ENCODE measurements at places on chromosomes 6 and 20.

- no peak for DNase-seq
These were observed 301.8 kb downstream of the TBC1D32 start for GRCh38 chr6:121032268-121033006.

DNA sequence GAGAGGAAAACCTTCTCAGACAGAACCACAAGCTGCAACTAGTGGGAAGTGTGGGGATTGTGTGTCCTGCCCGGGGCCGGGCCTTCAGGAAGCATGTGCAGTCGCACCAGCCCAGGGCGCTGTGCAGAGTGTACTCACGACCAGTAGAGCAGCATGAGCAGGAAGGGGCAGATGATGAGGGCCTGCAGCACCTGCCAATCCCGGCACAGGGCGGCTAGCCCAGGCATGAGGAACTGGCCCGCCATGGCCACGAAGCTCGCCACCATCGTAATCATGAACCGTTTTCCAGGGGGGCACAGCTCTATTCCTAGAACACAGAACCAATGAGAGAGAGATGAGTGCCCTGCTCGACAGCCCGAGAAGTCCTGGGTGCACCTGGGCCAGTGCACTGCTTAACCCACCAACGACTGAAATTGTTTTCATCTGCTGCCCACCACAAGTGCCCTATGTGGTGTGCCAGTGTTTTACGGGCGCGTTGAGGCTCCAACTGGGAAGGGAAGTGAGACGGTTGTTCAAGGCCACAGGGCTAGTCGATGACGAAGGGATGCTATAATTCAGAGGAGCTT lies 65.0 kb downstream of the PSMG4 start:
- no peak for DNase-seq

- no peak for DNase-seq
These were observed 27.3 kb upstream of the ABCC10 start for GRCh38 chr6:43399932-43400487.

DNA sequence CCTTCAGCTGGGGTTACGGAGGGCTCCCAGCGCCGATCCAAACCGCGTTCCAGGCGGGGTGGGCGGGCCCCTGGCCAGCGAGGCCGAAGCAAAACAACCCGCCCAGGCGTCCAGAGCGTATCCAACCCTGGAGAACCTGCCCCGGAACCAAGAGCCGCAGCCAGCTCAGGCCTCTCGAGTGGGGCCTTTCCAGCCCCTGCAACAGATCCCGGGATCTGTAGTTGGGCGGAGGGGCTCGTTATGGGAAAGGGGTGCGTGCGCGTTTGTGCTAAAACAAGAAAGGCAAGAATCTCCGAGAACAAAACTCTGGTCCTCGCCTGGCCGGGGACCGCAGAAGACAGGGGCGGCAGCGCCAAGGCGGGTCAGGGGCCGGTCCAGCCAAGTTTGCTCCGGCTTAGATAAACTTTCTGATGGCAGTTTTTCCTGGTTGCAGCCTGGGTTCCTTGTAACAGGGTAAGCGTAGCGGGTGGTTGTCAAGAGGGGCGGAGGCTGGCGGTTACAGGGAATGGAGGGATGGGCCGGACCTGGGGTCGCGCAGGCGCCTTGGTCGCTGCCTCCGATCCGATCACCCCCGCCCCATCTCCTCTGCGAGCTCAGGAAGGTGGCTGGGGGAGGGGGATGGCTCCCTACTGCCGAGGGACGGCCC lies 448 bp upstream of the RIN2 start:
- DNase-seq: no peak

DNA sequence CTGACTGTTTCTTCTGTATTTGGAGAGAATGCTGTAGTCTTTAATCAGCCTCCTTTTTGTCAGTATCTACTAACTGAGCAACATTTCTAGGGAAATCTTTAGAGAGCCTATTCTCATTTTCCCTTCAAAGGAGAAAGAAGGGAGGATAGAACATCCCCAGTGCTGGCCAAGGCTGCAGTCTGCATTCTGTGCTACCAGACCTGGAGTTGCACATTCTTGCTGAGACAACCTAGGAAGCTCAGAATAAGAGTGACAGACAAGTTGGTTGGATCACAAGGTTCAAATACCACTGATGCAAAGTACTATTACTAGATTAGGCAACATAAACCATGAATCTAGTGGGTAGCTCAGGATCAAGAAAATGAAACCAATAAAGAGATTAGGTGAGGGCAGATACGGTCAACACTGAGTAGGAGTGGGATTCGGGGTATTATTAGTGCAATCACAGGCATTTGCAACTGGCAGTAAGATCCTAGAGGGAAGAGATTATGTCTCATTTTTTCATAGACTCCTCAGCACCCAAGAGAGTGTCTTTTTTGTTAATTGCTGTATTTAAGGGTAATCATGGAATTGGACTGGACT lies 213.5 kb upstream of the FAM83B start:
- DNase-seq: no peak

DNA sequence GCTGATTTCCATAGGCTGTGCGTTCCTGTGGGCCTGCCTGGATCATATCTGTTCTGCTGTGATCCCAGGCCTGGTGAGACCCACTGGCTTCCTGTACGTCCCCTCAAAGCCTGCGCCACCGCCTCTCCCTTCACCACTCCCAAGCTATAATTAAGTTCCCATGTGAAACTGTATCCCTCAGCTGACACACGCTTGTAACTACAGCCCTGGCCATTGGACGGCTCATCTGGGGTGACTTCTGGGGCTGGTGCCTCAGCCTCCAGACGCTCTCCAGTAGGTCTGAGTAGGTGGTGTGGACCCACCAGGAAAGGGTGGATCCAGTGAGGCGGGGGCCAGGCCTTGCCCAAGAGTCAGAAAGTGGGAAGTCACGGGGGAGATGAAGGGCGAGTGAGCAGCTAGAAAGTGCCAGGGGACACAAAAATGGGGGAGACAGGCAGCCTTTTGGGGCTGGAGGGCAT lies 21.0 kb downstream of the PPARD start:
- DNase-seq: no peak

- no peak for DNase-seq
These were observed 193.6 kb downstream of the JARID2 start for GRCh38 chr6:15439410-15440025.

DNA sequence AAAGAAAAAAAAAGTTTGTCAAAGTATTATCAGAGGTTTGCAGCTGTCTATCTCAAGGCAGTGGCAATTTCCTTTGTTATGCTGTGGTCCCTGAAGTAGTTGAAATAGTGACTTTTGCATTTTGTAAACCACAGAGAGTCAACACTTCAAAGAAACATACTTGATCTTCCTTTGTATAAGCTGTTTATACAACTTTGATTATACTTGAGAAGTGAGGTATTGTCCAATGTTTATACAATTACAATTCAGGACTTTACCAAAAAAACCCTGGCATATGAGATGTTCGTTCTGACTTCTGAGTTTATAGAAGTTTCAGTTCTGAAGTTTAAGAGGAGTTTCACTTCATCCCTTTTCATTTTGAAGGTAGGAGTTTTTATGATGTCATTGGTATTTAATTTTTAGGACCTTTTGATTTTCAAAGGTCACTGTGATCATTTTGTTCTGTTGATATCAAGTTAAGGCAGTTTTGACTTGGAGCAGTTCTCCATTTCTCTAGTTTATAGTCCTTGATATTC lies 4.0 kb downstream of the STK4 start:
- no peak for DNase-seq

DNA sequence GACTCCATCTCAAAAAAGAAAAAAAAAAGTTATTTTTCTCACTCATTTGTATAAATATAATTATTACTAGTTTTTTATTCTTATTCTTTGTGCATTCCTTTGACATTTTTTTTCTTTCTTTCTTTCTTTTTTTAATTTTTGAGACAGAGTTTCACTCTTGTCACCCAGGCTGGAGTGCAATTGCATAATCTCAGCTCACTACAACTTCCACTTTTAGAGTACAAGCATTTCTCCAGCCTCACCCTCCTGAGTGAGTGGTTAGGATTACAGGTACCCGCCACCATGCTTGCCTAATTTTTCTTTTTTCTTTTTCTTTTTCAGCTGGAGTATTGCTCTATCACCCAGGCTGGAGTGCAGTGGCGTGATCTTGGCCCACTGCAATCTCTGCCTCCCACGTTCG lies 51.4 kb upstream of the JARID2 start:
- no peak for DNase-seq

GRCh38 chr6:13990796-13991195 lies 66.0 kb downstream of the RNF182 start:
- no peak for DNase-seq

DNA sequence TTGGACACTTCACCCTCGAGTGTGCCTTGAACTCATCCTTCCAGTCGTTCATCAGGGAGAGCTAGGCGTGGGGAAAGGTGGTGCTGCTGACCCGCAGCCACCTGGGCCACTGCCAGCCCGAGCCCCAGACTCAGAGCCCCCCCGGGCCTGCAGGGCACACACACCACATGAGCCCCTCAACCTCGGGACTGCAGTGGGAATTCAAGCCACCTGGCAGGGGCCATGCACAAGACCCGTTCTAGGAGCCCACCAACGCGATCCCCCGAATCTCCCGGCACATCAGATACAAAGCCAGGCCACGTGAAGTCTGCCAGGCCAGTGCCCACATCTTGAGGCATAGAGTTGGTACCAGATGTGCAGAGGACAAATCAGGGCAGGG lies 2.8 kb downstream of the ZNF512B start:
- no peak for DNase-seq

DNA sequence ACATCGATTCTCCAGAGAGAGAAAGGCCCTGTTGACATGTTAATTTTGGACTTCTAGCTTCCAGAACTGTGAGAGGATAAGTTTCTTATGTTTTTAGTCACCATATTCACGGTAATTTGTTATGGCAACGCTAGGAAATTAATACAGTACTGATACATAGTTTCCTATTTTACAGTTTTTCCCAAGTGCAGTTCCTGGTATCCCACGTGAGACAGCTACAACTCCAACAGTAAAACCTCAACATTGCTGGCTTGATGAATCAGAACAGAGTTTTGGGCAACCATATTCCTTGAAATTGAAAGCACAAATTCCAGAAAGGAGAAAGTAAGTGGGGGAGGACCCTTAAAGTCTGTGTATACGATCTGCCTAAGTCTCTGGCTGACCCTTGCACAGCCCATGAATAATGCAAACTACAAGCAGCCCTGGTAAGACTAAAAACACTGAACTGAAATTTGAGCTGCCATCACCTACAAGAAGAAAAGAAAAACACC lies 505.1 kb upstream of the NRSN1 start:
- no peak for DNase-seq

DNA sequence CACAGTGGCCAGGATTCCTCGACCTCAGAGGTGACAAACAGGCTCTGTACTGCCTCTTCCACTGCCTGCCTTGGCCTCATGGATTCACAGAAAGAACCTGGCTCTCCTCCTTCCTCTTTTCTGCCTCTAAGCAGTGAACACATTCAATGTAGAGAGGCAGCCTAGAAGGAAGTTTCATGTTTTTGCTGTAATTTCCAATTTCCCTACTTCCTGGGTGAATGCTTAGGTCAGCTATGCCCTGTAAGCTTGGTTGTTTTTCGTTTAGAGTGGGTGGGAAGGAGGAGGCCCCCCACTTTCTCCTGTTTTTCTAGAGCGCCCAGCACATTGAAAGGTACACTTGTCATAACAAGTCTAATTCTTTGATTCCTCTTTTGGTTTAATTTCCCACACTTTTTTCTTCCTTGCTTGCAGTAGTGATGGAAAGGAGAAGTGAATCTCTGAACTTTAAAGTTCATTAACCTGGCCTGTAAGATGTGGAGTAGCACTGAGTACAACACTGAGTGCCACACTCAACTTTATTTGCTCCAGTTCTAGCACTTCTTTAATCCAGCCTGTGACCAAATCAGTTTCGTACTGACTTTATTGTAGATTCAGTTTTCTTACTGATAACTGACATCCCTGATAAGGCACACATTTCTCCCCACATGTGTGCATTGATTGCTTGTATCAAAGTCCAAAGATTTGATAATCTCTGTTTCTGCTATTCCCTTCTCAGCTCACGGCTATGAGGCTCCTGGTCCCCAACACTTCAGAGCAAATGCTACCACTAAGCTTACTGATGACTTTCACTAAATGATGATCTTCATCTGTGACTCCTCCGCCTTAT lies 100.0 kb upstream of the MAN1A1 start:
- no peak for DNase-seq
